CD4-positive, alpha-beta T cell treated with Interleukin-4 for 4 hours (primary cell): ENCODE measurements at places on chromosomes 2 and 18.
A peak's percentile ranks its signal among the peaks of the same experiment; 100 is the strongest.

GRCh38 chr2:223815884-223816570 lies 21.4 kb downstream of the AP1S3 start:
- no peak for DNase-seq

DNA sequence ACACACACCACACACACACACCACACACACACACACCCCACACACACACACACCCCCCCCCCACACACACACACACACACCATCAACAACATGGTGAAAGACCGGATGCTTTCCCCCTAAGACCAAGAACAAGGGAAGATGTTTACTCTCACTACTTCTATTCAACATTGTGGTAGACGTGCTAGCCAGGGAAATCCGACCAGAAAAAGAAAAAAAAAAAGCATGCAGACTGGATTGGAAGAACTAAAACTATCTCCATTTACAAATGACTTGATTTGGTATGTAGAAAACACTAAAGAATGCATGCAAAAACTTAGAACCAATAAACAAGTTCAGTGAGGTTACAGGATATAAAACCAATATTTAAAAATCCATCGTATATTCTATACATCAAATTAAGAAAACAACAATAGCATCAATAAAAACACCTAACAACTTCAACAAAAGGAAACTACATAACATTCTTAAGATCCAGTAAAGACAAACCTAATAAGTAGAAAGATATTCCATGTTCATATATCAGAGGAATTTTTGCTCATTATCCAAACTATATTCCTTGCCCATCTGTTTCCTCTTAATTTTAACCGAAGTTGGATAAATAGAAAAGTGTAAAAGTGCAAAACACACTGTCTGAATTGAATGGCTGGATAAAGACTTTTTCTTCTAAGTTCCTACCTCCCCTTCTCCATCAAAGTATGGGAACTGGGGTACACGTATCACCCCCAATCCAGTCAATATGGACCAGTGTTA lies 51.5 kb upstream of the RNU4ATAC start:
- no peak for DNase-seq

DNA sequence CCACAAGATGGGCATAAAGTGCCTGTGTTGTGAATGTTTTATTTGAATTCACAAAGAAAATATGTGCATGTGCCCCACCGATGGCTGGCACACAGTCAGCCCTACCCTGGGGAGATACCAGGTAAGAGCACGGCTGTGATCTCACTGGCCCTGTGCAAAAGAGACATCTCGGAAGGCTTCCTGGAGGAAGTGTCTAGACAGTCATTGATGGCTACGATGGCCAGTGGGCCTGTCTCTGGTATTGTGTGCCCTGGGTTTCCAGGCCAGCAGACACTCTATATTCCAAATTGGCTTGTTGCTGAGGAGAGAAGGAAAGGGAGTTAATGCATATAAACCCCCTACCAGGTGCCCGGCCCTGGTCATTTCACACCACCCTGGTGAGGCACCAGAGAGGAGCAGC lies 211.7 kb downstream of the GLI2 start:
- no peak for DNase-seq

DNA sequence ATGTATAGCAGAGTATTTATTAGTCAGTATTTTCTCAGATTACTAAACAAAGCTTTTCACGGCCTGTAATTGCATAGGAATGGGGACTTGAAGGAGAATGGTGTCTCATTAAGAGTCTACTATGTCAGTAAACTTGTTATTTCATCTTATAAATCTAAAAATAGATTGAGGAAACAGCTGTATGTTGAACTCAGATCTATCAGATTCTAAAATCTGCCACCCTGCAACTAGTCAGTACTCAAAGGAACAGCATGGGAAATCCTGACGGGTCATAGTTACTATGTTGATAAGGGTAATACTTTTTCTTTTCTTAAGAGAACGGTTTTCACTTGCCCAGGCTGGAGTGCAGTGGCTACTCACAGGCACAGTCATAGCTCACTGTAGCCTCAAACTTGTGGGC lies 70.2 kb upstream of the EMILIN2 start:
- DNase-seq, result no peak

GRCh38 chr18:58044370-58045241 lies 580 bp downstream of the NEDD4L start:
- peak; percentile 8 for DNase-seq

DNA sequence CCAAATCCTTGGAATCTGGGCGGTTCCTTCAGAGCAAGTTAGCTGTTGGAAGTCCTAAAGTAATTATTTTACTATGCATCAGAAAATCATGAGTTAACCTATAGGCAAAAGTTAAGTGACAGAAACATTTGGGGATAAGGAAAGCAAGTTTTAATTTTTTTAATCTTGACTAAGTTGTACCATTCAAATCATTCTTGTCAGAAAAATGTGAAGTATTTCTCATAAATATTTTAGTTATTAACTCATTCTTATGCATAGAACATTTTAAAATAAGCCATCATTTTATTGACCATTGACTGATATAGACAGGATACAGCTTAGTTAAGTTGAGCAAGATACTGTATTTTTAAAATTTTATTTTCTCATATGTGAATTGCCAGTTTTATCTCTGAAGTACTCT lies 98.2 kb upstream of the FOSL2 start:
- no peak for DNase-seq

DNA sequence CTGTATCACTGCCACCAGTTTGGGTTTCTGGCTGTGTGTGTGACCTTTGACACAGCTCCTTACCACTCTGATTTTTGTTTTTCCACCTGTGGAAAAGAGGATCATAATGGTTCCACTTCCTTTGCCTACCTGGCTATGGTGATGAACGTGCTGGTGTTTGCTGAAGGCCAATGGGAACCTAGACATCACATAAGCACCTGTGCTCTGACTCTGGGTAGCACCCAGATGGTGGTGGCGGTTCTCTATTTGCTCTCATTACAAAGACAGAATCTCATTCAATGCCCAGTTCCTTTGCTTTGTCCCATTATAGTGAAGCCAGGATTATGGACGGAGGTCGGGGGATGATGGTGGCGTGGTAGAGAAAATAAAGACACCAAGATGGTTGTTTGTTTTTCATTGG lies 121.2 kb upstream of the GATA6 start:
- DNase-seq, result no peak

DNA sequence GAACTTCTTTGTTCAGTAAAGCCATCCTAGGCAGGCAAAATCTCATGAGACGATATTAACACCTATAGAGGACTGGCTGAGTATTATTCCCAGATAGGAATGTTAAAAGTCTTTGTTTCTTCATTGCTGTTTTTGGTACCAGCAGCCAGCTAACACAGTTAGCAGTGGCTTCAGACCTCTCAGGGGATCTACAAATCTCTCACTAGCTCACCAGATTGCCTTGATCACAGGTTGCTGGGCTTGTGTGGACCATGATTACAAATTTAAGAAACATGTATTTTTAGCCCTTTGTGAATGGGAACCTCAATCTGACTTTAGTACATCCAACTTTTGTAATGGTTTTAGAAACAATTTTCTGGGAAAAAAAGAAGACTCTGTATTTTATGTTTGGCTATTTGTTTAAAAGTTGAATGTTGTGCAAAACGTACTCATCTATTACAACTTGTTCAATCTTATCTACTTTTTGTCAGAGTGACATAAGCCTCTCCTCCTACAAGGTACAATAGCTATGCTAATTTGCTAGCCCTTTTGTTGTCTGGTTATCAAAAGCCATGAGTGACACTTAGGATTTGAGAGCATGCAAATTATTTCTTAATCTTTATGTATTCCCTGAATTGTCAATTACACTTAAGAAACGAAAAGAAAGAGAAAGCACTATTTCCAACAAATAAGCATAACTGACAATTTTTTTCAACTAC lies 693.1 kb downstream of the ERBB4 start:
- no peak for DNase-seq

DNA sequence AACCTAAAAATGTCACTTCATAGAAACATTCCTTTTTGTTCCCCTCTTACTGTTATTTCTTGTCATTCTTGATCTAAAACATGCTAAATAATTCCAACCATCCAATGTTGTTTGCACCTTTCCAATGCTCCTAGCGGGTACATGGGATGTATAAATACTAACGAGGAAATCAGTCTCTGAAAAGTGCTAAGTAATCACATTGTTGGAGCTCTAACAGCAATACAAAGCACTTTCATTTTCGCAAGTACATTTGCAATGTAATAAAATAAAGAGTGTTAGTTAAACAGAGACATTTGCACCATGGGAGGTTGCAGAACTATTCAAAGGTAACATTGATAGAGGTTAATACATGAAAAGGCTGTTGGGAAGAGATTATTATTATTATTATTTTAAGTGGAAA lies 286.2 kb upstream of the ACVR2A start:
- no peak for DNase-seq

DNA sequence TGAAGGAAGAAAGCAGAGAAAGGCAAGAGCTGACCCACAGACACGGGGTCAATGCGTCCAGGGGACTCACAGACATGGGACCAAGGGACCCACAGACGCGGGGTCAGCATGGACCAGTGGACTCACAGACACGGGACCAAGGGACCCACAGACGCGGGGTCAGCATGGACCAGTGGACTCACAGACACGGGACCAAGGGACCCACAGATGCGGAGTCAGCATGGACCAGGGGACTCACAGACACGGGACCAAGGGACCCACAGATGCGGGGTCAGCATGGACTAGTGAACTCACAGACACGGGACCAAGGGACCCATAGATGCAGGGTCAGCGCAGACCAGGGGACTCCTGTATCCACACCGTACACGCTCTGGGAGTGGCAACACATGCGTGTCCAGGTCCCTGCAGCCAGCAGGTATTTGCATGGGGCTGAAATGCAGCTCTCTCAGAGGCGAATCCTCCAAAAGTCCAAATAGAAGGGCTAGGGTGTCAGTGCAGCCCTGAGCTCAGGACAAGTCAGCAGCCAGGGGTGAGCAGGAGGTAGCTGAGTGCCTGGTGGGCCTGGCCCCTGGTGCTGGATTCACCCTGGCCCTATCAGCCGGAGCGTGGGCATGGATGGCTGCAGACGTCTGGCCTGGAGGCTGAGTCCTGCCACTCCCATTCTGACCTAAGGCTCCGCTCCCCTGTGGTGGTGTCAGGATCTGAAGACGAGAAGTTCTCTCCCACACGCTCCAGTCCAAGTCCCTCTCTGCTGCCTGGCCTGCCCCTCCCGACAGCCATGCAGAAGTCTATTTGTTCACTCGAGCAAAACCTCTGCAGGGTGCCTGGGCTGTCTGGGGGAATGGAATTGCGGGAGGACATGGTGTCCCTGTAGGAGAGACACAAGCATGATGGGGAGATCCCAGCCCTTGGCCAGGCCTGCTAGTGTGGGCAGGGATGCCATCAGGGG lies 28.5 kb downstream of the TMEM18 start:
- DNase-seq, result no peak

DNA sequence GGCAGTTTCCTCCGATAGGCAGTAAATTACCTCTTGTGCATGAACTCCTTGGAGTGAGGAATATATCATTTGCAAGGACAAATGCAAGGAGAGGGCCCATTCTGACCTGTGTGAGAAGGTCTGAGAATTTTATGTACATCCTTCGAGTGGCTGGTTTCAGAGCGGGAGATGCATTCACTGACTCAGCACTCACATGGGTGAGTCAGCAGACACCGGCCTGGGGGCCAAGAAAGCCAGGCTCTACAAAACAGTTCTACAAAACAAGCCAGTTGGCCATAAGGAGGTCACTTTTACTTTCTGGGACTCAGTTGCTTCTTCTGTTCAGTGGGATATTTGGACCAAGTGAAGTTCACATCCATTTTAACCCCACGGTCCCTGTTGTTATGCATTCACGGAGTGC lies 35.3 kb downstream of the CYP26B1 start:
- no peak for DNase-seq

GRCh38 chr18:29594493-29594892 lies 1417.6 kb upstream of the CDH2 start:
- DNase-seq, result no peak

- DNase-seq, result no peak
Observed at GRCh38 chr2:240959941-240960308, 38.5 kb upstream of the SNED1 start.

GRCh38 chr18:73059280-73059679 lies 191.5 kb upstream of the NETO1 start:
- DNase-seq, result no peak

GRCh38 chr2:162403884-162404283 lies 60.0 kb downstream of the GCA start:
- DNase-seq, result no peak

- no peak for DNase-seq
Observed at GRCh38 chr2:45988879-45989278, 308.3 kb upstream of the EPAS1 start.

- no peak for DNase-seq
Observed at GRCh38 chr18:49613141-49613640, 51.3 kb downstream of the LIPG start.

GRCh38 chr2:168611896-168612650 lies 156.0 kb downstream of the CERS6 start:
- peak; percentile 3 for DNase-seq
